Aorta (tissue), 5 donors: ENCODE measurements at places on chromosomes 12 and 14. TPM values are rescaled to one million over a fixed set of nuclear protein-coding genes. Genes with fewer than 3 reads are reported as not detected.
A peak's percentile ranks its signal among the peaks of the same experiment; 100 is the strongest.

The DTX1 gene
- 4.2 TPM for total RNA-seq

The RERG gene
- 70.5 TPM for total RNA-seq

The KRT79 gene
- not detected for total RNA-seq

The KRT81 gene
- total RNA-seq = 0.45 TPM

The SLC41A2 gene
- 96.4 TPM for total RNA-seq

The CMA1 gene
- 0.52 TPM for total RNA-seq

The NELL2 gene
- 1.2 TPM for total RNA-seq

The PROX2 gene
- not detected for total RNA-seq

The MMP19 gene
- total RNA-seq = 144 TPM

The DIO3 gene
- 5.8 TPM for total RNA-seq

The MIA2 gene
- 25.2 TPM for total RNA-seq

The GLRX5 gene
- total RNA-seq = 20.1 TPM

The AMN gene
- total RNA-seq = 0.16 TPM

- no peak for DNase-seq
Observed at GRCh38 chr14:64202716-64203115, 91.5 kb downstream of the ESR2 start.

DNA sequence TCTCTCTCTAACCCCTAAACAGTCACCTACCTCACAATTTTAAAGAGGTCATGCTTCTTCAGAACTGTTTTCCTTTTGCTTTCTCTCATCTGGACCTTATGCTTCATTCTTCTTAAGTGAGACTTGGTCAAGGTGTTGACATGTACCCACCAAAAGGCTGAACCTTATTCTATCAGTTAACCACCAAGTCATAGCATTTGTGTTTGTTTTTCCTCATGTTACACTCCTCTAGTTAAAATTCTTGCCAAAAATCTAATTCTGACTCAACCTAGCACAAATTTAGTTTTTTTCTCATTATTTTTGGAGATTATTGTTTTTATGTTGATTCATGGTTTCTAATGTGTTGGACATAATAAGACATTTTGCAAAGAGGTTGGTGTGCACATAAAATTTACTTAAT is 578.6 kb downstream of the SLC16A7 start:
- no peak for DNase-seq

DNA sequence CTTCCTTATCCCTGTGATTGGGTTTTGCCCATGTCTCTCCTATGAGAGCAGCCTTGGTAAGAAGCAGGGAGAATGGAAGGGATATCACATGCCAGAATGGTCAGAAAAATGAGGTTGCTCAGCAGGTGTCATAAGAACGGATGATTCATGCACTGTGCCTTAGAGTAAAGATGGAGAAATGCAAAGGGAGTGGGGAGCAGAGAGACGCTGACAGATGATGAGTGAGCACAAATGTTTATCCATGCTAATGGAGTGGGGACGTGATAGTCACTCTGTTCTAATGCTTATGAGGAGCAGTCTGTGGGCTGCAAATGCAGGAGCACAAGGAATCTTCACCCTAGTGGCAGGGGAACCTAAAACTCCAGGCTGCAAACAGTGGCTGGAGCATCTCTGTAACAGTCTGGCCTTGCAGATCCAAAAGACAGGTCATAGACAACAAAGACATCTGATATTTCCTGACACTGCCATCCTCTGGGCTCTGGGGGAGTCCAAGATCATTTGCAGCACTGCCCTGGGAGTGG is 243.2 kb downstream of the CACNA1C start:
- DNase-seq = no peak

DNA sequence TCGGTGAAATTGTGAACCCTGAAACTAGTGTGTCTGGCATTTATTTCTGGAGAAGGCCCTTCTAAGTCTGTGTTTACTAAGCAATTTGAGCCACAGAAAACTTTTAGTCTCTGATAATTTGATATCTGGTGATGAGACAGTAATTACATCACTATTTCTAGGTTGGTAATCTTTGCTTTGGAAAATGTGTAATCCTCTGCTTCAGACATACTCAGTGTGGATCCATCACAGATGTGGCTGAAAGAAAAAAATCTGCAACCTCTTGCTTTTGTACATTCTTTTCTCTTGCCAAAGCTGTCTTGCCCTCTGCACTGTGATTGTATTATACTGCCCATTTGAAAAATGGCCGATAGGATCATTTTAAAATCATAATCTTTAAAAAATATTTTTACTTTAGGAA is 78.1 kb downstream of the PELI2 start:
- DNase-seq = no peak

DNA sequence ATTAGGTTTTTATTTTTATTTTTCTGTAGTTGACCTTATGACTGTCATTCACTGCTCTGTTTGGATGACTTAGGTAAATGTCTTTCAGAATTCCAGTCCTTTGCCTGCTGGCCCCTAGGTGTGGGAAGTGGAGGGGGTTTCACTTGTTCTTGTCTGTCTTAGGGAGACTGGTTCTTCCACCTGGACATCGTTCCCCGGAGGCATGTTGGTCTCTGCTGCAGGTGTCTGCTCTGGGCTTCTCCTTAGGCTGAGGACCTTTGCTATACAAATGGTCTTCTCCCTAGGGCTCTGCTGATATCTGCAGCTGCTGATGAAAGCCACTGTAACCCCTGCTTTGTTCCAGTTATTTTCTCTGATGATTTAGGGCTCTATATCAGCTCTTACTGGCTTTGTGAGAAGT is 97.1 kb downstream of the OTOGL start:
- no peak for DNase-seq

DNA sequence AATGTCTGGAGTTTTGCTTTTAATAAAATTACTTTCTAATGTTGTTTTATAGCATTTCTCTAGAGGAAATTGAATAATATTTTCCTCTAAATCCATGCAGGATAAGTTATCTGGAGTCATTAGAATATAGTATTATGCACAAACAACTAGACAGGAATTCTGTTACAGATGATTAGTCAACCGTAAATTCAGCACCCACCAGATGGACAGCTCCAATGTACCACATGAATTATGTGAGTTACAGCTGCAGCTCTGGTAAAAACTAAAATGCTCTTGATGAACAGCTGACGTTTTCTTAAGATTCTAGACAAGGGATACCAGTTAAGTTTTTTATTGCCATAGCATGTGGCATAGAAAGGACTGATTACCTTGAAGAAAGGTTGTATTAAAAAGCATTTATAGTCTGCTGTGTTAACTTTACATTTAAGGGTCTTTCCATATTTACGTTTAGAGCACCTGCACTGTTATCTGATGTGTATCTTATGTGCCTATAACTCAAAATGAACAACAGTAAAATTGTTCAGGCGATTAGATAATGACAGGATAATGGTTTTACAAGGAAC is 321.4 kb upstream of the LRFN5 start:
- DNase-seq = no peak

- DNase-seq = no peak
Observed at GRCh38 chr14:33493266-33493665, 457.6 kb downstream of the EGLN3 start.

DNA sequence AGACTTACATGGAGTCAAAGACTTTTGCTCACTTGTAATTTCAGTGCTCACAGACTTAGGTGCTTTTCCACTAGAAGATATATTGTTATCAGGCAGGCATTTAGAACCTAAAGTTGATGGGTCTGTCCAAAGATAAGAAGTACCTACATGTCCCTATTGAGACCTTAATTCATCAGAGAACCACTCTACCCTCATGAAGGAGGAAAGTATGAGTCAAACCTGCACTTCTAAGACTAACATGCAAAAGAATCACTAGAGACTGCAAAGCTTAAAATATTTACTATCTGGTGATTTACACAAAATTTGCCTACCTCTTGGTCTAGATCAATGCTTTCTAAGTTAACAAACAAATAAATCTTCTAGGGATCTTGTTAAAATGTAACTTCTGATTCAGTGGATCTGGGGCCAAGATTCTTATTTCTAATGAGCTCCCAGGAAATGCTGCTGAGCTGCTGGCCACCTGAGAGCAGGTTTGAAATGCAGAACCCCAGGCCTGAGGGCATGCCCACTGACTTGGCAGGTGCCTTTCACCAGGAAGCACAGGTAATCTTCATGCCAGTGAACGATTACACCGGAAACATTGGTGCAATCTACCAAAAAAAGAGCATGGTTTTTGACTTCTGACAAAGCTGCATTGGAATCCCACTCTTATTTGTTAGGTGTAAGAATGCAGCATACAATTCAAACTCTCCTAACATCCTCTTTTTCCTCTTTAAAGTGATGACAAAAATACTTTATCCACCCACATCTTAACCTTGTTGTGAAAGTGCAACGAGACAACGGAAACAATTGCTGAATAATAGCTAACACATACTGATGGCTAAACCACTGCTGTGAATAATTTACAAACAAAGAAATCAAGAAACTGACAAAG is 214.2 kb downstream of the ADAMTS20 start:
- no peak for DNase-seq

DNA sequence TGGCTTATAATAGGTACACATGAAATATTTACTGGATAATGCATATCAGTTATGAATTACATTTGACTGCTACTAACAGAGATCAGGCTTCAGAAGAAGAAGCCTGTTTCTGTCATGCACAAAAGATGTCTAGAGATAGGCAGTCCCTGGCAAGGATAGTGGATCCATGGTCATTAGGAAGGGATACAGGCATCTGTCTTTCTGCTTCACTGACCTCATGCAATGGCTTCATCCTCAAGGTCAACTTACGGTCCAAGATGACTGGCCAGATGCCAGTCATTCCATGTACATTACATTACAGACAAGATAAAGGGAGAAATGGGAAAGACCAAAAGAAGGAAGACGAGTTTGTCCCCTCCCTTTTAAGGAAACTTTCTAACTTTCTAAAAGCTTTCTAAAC is 94.0 kb downstream of the NUAK1 start:
- DNase-seq = no peak

GRCh38 chr12:1502379-1502720 is 92.0 kb downstream of the FBXL14 start:
- no peak for DNase-seq

DNA sequence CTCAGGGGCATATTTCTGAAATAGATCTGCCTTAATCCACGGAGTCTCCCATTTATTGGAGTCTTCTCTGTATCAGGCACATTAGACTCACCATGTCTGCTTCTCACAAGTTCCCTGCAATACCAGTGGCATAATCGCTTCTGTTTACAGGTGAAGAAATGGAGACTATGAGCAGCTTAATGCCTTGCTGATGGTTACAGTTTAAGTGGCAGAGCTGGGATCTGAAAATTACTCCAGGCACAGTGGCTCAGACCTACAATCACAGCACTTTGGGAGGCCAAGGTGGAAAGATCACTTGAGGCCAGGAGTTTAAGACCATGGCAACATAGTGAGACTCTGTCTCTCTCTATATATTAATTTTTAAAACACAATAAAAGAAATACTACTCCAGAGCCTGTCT is 7.3 kb upstream of the RIC8B start:
- no peak for DNase-seq

GRCh38 chr12:91984556-91984955 is 161.1 kb downstream of the BTG1 start:
- DNase-seq = no peak

GRCh38 chr12:24756479-24757024 is 192.3 kb downstream of the BCAT1 start:
- no peak for DNase-seq

DNA sequence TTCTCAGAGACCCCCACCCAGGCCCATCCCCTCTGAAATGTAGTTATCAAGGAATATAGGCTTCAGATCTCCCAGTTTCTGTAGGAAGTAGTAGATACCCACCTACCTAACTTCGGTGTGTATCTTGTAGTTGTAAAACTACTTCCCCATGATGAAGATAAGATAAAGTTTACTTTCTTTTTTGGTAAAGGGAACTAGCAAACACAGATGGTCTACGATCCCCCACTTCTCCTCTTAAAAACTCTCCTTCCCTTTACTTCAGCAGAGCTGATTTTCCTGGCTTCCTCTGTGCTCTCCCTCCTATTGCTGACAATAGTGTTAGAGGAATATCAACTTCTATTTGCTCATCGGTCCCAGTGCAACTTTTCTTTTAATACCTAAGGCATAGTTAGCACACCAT is 395.2 kb downstream of the RPL10L start:
- DNase-seq = no peak

DNA sequence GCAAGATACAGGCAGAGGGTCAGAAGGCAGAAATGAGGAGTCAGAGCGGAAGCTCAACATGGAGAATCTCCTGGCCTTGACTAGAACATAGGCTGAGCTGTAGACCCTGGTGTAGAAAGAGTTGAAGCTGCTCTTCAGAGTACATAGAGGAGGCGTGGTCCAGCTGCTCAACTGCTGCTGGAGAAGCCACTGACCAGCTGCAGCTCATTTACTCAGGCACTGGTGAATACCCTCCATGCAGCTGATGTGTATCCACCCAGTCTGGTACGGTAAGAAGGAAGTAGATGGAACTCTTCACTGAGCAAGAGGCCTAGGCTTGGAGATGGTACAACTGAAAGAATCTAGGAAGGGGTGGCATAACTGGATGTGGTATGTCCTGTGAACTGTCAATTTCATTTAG is 148.8 kb upstream of the DHRS4 start:
- no peak for DNase-seq

DNA sequence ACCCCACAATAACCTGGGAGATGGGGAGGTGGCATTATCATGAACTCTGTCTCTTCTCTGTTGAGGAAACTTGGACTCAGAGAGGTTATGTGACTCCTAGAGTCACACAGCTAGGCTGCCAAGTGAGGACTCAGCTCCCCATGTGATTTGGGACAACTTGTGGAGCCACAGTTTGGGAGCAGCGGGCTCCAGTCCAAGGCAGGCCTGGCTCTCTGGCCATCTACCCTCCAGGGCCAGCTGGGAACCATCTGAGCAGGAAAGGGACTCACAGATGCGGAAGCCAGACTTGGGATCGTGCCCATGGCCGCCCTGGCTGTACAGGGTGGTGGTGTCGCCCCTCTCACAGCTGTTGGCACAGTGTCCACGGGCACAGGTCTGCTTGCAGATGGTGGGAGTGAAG is 59.1 kb downstream of the ISCA2 start:
- DNase-seq = peak; percentile 95

DNA sequence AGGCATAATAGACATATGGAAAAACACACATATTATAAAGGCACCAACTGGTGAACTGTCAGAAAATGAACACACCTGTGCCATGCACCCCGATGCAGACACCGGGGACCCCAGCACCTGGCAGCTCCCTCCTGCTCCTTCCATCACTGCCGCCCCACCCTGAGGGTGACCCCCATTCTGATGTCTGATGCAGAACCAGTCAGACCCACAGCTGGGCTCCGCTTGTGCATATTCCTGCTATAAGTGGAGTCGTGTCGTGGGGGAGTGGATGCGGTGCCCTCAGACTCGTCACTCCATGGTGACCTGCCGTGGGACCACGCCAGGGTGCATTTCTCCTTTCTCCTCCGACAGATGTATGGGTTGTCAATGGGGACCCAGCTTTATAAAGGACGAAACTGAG is 45.7 kb upstream of the MEG3 start:
- no peak for DNase-seq

- no peak for DNase-seq
Observed at GRCh38 chr12:130934753-130935152, 19.0 kb upstream of the ADGRD1 start.
